ENCODE measurements at places on chromosomes 13 and 19.
A peak's percentile ranks its signal among the peaks of the same experiment; 100 is the strongest.

GRCh38 chr19:517721-518597, 10.7 kb downstream of the TPGS1 start:
- DNase-seq = no peak

GRCh38 chr19:14112809-14113385, 4.7 kb downstream of the PRKACA start:
- no peak for DNase-seq

DNA sequence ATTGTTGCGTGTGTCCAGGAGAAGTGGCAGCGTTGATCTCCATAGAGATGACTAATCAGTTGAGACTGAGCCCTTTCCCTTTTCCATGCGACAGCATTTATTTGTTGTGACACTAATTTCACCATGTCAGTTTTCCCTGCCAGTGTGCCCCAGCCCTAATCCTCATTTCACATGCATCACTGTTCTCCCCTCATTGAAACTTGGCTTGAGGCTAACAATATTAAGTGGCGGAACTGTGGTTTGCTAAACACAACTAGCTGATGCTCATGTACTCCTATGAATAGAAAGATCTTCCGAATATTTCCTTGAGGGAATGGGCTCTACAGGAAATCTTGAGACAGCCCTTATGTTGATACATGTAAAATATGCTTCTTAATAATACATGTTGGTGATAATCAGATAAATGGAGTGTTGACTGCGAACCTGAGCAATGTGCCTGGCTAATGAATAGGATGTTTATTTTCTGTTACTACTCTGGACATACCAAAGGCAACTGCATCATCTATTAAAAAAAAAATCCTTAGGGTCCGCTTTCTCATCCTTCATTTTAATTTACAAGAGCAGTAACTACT, 258.6 kb downstream of the ATP8A2 start:
- DNase-seq = no peak

DNA sequence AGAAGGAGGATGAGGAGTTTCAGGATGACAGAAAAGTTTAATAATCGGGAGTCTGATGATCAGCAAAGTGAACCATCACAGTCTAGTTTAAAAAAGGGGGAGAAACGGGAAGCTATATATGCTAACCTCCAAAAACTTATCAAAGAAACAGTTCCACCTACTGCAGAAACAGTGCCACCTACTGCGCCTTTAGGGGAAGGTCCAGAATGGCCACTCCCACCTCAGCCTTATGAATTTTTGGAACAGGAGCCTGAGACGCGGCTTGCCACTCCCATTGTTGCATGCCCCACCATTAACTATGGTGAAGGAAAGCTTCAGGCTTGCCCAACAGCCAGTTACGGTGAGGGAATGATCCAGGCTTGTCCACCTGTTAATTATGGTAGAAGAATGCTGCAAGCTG, 929.0 kb downstream of the SLITRK6 start:
- no peak for DNase-seq

DNA sequence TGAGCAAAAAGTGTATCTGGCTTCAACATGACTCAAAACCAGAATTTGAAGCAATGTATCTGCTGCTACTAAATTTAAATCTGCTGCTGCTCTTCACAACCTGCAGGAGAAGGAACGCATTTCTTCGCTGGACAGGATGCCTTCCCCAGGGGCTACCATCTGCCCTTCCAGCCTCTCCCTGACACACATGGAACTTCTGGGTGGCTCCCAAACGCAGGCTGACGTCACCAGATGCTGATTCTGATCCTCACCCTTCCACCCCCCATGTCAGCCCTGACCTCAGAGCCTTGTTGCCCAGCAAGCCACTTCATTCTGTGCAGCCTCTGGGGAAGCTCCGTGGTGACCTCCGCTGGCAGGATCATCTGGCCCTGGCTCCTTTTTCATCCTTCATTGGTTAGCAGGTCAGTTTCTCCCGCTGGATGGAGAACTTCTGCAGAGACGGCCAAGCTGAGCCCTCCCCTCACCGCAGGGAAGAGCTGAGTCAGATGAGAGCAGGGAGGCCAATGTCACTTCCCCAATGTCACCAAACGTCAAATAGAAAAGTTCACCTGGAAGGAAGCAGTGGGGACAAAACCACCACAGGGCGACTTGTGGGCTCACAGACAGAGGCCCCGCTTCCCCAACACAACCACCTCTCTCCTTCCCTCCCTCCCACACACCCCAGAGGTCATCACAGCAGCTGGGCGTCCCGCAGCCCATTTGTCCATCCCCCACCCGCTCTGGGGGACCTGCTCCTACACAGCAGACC, 14.0 kb upstream of the RAB20 start:
- DNase-seq = no peak

- no peak for DNase-seq
Measured at GRCh38 chr19:12733369-12734214, 892 bp downstream of the TRIR start.

- DNase-seq = no peak
Measured at GRCh38 chr13:105798541-105798940, 736.9 kb downstream of the EFNB2 start.

DNA sequence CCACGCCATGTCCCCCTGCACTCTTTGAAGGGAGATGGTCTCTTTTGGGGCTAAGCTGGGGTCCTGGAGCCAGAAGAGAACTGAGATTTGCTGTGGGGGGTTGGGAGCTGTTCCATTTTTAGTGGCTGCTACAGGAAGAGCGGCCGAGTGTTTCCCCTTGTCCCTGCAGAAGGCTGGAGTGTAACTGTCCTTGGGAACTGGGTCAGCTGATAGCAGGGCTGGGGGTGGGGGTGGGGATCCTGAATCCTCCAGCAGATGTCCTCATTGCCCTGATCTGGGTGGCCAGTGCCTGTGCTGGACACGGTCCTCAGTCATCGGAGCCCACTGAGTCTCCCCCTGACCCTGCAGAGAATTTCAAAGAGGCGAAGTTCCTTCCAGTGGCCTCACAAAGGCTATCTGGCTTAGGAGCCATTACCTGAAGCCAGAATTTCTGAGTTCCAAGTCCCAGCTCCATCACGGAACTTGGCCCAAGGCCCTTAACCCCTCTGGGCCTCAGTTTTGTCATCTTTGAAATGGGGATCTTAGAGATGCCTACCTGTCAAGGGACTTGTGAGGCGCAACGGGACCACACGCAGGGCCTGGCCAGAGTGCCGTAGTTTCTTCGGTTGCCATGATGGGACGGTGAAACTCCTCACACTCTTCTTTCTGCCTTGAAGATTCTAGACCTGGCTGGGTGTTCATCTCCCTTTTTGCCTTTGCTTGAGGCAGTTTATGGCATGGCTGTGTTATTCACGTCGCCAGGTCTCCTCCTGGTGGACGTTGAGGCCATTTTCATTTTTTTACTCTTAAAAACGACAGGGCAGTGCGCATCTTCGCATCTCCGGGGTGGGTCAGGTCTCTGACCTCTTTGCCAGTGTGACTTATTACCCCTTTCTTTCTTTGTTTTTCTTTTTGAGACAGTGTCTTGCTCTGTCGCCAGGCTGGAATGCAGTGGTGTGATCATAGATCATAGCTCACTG, 51.9 kb downstream of the DNM2 start:
- DNase-seq = no peak

GRCh38 chr13:74450525-74450845, 316.3 kb upstream of the KLF12 start:
- no peak for DNase-seq

GRCh38 chr19:17081672-17082630, 6.4 kb downstream of the MYO9B start:
- DNase-seq = no peak

DNA sequence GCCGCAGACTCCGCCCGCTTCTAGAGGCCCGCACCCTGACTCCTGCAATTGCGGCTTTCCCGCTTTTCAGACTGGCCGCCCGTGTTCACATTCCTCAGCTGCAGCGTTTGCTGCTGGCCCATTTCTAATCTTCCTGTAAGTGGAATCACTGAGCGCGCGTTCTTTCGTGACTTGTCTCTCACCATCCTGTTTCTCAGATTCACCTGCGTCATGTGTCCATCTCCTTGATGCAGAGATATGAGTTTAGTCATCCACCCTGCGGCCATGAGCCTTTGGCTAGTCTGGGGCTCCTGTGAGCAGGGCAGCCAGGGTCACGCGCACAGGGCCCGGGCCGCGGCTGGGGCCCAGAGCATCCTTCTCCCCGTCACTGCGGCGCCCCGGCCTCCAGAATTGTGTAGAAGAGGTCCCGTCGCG, 110.0 kb downstream of the CRYL1 start:
- DNase-seq = no peak

DNA sequence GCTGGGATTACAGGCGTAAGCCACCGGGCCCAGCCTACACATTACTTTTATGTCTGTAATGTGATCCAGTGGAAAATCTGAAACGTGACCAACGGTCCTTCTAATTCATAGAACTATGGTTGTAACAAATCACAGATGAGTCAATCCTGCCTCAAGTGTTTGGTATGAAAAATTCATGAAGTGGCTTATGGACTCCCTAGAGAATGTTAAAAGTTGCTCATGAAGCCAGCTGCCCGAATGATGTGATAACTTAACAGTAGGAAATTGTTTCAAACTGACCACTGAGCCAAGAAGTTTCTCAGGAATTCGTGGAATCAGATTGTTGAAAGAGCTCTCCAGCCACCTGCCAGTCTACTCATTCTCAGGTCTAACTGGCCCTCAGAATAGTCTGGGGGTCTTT, 59.4 kb upstream of the FARP1 start:
- no peak for DNase-seq

DNA sequence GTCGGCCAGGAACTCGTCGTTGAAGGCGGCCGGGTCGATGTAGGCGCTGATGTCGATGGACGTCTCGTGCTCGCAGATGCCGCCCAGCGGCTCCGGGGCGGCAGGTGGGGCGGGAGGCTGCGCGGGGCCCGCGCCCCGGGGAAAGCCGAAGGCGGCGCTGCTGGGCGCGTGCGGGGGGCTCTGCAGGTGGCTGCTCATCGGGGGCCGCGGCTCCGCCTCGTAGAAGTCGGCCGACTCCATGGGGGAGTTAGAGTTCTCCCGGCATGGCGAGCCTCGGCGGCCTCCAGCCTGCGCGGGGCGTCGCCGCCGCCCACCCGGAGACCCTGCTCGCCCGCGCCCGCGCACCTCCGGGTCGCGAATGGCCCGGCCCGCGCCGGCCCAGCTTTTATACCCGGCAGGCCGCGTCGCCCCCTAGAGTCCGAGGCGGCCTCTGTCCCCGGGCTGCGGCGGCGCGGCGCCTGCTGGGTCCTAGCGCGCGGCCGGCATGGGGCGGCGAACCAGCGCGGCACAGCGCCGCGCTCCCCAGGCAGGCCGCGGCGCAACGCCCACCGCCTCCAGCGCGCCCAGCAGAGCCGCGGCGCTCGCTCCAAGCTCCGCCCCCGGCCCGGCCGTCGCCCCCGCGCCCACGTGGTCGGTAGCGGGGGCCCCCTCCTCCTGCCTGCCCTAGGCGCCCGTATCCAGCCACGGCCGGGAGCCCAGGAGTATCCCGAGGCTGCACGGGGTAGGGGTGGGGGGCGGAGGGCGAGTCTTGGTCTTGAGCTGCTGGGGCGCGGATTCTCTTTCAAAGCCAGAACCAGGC, at the start of gene CEBPA:
CEBPA (minus strand) TSS at position 360 of the 799 bp plus-strand sequence; CDS start at position 240, 120 bp downstream.
- DNase-seq = peak; percentile 49

DNA sequence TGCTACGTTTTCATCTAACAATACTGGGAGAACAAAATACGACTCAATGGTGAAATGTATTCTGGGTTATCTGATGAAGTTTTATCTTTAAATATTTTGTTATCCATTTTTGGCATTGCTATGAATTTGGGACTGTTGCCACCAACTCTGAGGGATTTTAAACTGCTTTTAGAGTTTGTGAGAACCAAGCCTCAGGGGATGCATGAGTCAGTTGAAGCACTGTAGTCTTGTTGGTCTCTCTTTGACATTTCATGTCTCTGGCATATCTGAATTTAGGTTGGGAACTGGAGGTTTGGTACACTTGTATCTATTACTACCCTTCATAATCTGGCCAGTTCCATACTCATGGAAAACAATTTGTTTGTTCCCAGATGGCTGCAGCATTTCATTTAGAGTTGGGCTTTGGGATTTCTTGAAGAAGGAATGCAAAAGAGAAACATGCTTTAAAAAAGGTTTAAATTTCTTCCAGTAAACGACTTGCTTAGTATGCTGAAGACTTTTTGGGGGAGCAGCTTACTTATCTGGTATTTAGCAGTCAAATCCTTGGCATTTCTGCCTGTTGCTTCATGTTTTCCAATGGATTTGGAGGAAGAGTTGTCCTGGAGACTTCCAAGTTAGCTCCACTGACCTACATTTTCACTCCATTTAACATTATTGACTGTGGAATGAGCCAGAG, 28.9 kb downstream of the ARHGEF7 start:
- DNase-seq = no peak

GRCh38 chr19:32901504-32902161, 32.1 kb upstream of the SLC7A9 start:
- DNase-seq = no peak

DNA sequence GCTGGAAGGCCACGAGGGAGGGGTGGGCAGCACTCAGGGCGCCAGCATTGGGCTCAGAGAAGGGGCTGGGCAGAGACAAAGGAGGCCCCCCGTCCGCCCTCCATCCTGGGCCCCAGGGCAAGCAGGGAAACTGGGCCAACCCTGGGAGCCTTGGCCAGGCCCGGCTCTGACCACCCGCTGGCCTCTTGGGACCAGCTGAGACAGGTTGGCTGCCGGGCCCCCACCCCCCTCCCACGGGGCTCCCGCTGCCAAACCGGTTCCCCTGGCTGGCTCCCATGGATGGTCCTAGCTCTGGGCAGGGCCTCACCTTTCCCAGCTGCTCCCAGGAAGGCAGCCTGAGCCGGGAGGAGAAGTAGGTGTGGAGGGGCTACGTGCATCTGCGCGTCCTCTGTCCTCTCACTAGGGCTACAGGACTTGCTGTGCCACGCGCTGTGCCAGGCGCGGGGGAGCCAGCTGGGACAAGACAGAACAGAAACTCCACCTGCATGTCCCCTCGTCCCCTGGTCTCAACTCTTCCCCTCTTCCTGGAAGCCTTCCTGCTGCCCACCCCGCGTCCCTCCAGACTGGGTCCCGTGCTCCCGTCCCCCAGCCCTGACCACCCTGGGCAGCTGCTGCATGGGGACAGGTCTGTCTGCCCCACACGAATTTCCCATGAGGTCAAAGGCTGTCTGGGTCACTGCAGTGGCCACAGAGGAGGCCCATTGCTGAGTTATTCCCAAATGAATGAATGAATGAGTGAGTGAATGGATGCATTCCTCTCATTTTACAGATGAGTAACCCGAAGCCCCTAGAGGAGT, 29.1 kb upstream of the NCCRP1 start:
- DNase-seq = no peak

- no peak for DNase-seq
Measured at GRCh38 chr13:93559718-93560117, 333.1 kb downstream of the GPC6 start.

DNA sequence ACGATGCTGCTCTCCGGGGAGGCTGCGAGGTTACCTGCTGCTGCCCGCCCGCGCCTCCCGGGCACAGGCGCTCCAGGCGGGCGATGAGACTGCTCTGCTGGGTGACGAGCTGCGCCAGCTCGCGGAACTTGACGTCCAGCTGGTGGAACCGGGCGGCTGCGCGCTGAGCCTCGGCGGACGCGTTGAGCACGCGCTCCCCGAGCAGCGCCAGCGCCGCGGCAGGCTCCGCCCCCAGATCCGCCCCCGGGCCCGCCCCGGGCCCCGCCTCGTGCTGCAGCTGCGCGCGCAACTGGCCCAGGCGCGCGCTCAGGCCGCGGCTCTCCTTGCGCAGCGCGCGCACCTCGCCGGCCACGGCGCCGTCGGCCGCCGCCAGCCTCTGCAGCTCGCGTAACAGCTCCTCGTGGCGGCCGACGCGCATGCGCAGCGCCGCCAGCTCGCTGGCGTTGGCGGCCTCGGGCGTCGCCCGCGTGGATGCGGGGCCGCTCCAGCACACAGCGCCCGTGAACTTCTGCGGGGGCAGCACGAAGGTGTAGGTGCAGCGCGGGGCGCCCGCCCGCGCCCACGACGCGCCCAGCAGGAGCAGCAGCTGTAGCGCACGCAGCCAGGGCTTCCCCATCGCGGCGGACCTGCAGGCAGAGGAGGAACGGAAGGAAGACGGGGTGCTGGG, 6.4 kb downstream of the ANGPTL6 start:
- peak; percentile 83 for DNase-seq

Data from stimulated activated CD8-positive, alpha-beta memory T cell treated with anti-CD3 and anti-CD28 coated beads, Interleukin-2, amount 100 ng/mL, for 48 hours (primary cell).